ENCODE measurements at places on chromosomes 1 and 21.

DNA sequence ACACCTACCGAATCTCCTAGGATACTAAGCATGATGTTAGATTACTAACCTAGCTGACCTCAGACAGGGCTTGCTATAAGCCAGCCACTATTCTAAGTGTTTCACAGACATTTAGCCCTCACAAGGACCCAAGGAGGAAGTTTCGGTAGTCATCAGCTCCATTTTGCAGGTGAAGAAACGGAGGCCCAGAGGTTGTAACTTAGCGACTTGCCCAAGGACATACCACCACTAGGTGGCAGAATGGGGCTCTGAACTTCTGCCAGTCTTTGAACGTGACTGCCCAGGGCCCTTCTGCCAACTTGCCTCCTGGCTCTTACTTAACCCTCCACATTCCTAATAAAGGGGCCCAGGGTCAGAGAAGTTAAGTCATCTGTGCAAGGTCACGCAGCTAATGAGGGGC, 283.5 kb downstream of the C1orf94 start:
- DNase-seq, result peak; percentile 68

- no peak for DNase-seq
Measured at GRCh38 chr1:182087304-182087703, 25.8 kb upstream of the ZNF648 start.

DNA sequence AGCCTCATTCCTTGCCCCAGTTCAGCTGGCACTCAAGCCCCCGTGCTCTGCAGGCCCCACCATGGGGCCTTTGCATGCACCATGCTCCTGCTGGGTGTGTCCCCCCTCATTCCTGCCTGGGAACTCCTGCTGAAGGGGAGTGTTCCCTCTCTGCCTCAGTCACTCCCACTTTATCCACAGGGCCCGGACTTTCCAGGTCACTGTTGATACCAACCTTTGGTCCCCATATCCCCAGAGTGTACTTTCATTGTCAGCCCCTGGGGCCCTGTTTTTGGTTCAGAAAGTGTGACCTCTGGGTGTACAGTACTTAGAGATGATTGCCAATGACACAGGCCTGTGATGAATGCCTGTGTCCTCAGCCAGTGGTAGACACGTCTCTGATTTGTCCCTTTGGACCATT, 2.9 kb downstream of the TTC22 start:
- no peak for DNase-seq

- DNase-seq, result no peak
Measured at GRCh38 chr1:234839663-234840062, 229.7 kb upstream of the IRF2BP2 start.

GRCh38 chr21:46188226-46189212, 4.3 kb upstream of the SPATC1L start:
- no peak for DNase-seq

GRCh38 chr1:203911806-203912205, 50.4 kb downstream of the SNRPE start:
- DNase-seq, result no peak

DNA sequence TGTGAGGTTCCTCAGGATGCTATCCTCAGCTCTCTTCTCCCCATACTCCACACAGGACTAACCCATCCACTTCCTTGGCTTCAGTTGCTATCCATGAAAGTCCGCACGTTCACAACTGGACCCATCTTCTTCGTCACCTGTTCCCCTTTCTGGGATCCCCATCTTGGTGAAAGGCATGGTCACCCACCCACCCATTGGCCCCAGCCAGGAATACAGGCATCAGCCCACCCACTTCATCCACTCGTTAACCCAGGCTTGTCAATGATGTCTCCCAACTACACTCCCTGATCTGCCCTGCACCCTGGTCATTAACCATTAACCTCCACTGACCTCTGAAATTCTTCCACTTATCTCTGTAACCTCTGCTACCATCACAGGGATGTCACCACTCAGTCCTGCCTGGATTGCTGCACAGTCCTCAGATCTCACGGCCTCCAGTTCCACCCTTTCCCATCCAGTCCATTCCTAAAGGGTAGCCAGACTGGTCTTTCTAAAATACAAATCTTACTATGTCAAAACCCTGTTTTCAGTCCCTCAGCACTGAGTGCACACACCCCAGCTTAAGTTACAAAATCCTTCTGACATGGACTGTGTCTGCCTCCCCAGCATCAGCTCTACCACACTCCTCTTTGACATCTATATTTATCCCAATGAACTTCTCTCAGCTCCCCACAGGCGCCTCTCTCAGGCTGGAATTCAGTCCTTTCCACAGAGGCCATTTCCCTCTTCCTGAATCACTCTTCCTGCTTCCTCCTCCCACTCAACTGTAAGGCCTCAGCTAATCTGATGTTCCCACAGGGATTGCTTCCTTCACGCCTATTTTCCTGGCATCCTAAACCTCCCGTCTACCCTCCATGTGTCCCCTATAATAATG, 10.4 kb downstream of the PGLYRP4 start:
- DNase-seq, result no peak

- DNase-seq, result no peak
Measured at GRCh38 chr1:64810001-64810400, 65.1 kb downstream of the RAVER2 start.

DNA sequence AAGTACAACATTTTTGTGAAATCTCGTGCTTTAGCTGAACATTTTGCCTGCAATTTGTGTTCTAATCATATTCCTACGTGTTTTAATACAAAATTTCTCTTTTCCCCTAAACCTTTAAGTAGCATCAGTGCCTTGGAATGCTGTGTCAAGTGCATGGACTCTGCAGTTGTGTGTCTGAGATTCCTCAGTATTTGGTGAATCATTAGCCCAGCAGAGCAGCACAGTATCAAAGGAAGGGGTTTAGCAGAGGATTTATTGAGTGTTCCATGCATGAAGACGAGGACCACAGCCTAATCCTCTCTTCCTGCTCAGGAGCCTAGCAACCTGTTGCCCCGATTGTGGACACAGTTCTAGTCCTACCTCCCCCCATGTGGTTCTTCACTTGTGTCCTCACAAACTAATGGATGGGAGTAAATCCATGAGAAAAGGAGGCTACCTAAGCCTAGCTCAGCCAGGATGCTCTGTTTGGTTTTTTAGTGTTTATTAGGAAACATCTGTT, 29.3 kb upstream of the PCP4 start:
- no peak for DNase-seq

DNA sequence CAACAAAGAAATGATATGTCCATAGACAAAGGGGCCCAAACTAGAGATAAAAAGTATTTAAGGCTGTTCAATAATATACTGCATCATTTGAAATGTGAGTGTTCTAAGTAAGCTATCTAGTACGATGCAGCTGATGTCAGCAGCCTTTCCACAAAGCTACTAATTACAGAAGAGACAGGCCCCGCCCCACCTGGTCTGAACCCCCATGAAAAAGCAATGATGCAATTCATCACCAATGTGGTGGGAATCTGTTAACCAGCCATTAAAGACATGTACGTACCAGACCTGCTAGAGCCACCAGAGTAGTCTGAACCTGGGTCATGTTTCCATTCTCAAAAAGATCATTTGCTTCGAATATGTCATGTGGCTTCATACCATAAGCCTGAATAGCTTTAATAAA, 25.1 kb downstream of the CNN3 start:
- no peak for DNase-seq

GRCh38 chr1:154749078-154749760, 120.9 kb downstream of the KCNN3 start:
- peak; percentile 80 for DNase-seq

DNA sequence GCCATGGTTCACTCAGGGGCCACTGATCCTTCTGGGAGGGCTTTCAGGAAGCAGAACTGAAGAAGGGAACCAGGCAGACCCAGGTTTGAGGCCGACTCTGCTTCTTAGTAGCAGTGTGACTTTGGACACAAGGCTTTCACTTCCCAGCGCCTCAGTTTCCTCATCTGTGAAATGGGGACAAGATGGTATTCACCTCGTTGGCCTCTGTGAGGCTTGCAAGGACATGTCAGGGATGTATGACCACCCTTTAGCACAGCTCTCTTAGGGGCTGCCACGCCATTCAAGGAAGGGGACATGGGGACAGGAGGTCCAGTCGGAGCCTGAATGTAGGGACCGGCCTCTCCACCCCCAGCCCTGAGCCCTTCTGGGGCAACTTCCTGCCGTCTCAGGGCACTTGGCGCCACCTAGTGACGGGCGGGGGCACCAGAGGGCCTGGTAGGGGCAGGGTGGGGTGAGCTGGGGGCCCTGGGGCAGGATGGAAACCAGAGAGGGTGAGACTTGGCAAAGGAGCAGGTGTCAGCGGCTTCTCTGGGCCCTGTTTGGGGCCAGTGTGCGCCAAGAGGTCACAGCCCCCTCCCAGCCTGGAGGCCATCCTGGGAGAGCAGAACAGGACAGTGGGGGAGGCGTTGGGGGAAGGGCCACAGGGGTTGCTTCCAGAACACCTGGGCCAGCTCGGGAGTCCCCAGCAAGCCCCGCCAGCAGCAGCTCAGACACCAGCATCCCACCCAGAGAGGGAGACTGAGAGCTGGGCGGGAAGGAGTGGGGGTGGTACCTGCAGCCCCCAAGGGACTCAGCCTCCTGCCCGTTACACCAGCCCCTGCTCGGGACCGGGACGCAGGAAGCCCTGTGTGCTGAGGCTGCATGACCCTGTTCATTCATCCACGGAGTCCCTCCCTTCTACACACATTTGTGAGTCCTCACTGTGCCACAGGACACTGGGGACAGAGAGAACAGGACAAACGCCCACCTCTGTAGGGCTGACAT, 102.5 kb upstream of the TARDBP start:
- peak; percentile 85 for DNase-seq

DNA sequence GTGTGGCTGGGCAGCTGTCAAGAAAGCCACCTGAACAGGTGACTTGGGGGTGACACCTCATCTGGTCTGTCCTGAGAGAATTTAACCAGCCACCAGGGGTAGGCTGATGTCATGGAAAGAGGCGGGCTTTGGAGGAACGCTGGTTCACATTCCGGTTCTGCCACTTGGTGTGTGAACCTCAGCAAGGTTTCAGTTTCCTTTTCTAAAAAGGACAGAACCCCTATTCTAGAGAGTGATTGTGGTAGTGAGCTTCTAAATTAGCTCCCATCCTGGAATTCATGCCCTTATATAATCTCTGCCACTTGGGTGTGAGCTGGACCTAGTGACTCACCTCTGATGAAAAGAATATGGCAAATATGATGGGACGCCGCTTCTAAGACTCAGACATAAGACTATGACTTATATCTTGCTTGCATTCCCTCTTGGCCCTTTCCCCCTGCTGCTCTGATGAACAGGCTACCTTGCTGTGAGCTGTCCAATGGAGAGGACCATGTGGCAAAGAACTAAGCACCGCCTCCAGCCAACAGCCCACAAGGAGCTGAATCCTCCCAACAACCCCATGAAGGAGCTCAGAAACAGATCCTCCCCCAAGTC, 332.1 kb downstream of the RRAGC start:
- DNase-seq, result peak; percentile 76

- DNase-seq, result no peak
Measured at GRCh38 chr1:98333406-98333805, 328.1 kb upstream of the SNX7 start.

GRCh38 chr1:154779551-154780189, 90.4 kb downstream of the KCNN3 start:
- DNase-seq, result no peak

GRCh38 chr1:223886516-223886921, 40.8 kb upstream of the TP53BP2 start:
- DNase-seq, result no peak

DNA sequence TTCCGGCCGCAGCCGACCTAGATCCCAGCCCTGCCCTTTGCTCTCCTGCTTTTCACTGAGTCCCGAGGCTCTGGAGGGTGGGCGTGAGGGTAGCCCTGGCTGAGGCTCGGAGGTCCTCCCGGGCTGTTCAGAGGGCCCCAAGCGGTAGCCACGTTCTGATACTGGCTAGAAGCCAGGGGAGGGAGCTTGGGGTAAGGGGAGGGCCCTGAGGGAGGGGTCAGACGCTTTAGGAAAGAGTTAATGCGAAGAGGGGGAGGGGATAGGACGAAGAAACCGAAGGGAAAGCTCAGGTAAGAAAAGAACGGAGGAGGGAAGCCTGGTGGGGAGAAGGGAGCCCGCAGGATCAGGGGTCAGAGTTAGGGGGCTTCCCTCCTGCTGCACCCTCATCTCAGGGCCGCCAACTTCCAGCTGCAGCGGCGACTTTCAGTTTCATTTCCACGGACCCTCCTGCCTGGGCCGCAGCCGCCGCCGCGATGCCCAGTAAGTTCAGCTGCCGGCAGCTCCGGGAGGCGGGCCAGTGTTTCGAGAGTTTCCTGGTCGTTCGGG, at the start of gene MOV10:
MOV10 (plus strand) TSS at position 220 of the 546 bp plus-strand sequence; CDS start at position 474, 254 bp downstream.
- peak; percentile 72 for DNase-seq

GRCh38 chr21:23968722-23969647, 1638.3 kb downstream of the MRPL39 start:
- DNase-seq, result peak; percentile 78

GRCh38 chr1:55987491-55988249, 591.7 kb downstream of the PLPP3 start:
- DNase-seq, result no peak

GRCh38 chr1:206681359-206681758, 3.3 kb upstream of the MAPKAPK2 start:
- DNase-seq, result no peak

- DNase-seq, result no peak
Measured at GRCh38 chr1:102937401-102937800, 170.9 kb downstream of the COL11A1 start.

Measured in activated CD4-positive, alpha-beta T cell treated with anti-CD3 and anti-CD28 coated beads for 48 hours (primary cell).